ENCODE measurements at places on chromosomes 1 and 21.

GRCh38 chr1:154431586-154432373, 26.6 kb downstream of the IL6R start:
- DNase-seq, result peak; percentile 44

DNA sequence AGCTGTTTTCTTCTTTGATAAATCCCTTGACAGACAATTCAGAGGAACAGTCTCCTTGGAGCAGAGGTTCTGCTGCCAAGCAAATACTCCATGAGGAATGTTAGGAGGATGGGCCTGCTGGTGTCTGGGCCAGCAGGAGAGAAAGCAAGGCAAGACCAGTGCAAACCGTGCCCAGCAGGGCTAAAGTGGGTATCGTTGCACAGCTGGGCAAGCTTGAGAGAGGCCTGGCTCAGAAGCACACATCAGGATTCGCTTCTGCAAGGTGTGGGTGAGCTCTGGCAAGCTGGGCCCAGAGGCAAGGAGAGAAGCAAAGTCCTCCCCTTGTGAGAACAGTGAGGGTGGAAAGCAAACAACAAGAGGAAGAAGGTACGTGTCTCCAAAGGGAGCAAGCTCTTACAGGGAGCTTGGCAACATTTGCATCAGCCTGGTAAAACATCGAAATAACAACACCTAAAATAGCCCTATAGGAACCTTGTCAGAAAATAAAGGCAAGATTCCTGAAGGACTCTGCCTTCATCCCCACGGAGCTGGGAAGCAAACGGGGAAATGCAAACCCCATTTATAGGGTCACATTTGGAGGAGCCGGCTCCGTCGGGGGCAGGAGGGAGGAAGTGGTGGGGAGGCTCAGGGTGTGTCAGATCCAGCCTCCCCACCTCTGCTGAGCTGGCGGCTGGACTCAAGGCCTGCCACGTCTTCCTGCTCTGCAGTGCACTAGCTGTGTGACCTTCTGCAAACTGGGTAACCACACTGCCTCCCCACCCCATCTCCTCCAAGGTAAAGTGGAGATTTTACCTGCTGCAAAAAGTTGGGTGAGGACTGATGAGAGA, 62.3 kb upstream of the HIVEP3 start:
- DNase-seq, result peak; percentile 24

GRCh38 chr1:183467687-183468086, 4.6 kb upstream of the SMG7 start:
- DNase-seq, result no peak

DNA sequence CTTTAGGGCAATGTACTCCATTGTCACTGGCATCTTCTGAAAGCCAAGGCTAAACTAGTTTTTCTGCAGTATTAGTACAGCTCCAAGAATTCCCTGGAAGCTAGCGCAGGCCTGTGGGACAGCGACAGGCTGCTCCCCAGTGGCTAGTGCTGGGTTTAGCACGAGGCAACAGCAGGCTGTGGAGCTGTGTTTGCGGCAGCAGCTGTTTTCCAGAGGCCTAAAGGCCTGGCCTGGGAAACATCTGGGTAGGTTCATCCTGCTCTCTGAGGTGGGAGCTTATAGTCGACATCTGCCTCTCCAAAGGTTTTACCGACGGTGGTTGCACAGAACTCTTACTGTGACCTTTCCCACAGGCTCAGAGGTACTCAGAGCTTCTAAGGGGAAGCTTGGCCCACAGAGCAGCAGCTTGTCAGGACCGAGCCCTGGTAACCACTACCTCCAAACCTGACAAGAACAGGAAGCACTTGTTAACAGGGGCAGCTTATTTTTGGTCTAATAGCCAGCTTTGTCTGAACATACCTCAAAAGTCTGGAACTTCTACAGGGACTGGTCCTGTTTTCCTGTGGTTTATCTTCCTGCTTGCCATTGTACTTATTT, 17.2 kb downstream of the CC2D1B start:
- DNase-seq, result no peak

DNA sequence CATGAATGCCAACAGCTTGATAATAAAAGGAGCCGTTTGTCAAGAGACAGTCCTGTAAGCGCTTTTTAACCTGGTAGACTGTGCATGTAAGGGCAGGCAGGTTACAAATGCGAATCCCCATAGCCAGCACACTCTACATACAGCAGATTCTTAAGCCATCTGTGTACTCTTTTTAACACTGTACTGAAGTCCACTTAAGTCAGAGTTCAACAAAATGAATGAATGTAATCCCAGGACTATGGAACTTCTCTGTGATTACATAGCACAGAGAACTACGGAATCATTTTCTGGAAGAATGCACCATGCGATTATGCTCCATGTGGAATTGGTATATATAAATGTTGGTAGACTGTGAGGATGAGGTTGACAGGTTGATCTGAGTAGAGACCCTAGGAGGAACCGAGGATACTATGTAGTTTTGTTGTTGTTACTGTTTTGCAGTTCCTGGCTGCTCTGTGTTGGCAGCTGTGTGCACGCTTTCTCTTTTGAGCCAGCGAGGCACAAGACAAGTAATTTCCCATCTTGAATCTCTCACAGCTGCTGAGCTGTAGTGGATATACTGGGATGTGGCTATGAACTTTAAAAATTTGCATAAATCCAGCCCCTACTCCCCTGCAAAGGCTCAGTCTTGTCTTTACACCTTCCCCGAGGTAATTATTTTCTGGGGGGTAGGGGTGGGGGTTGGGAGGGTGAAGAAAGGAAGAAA, 21.9 kb downstream of the LRRC8D start:
- no peak for DNase-seq

DNA sequence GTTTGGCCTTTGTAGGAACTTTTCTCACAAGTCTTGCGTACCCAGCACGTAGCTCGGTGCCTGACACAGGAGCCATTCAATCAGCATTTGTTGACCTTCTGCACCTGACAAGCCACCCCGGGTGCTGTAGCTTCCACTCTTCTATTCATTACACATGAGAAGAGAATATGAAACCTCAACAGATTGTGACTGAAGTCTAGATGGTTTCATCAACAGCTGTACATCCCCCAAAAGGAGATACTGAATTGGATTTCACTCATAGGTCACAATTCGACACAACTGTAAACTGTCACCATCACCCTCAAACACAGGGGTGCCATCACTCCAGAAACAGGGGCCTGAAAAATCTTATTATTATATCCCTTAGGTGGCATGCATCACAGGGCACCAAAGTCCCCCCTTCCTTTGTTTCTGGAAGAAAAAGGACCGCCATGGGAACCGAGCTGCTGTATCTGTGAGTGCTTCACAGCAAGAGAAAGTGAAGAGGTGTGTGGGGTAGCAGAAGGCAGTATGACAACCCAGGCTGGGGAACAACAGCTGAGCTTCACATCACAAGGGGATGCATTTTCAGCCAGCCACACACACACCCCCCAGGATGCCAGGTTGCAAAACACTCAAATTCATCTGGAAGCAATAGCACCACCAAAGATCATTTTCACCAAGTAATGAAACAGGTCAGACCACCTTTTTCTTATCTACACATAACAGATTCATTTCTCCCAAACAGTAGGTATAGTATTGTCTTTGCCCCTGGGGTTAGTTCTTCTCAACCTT, 225.7 kb downstream of the TOMM20 start:
- DNase-seq, result no peak

DNA sequence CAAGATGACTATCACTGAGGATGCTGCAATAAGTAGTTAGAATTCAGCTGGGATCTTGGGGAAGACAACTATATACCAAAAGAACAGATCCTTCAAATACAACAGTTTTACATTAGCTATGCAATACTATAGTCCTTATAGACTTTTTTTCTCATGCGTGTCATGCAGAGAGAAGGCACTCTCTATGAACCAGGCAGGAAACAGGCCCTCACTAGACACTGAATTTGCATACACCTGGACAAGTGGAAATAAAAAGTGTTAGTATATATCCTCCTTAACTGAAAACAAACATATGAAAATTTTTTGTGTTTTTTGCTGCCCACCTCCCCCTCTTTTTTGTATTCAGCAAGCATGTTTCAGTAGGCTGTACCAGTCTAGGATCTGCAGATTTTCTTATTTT, 29.9 kb downstream of the TMCO1 start:
- DNase-seq, result no peak

- DNase-seq, result no peak
Observed at GRCh38 chr21:46286648-46287002, 483 bp downstream of the YBEY start.

Measured in activated CD8-positive, alpha-beta memory T cell treated with anti-CD3 and anti-CD28 coated beads, Interleukin-2, amount 50 U/mL, for 4 hours (primary cell).